Metanephros (tissue), 2 donors: ENCODE measurements at places on chromosomes 3 and 15. TPM values are rescaled to one million over a fixed set of nuclear protein-coding genes. Genes with fewer than 3 reads are reported as not detected.

Gene MAGI1
- 54.2 TPM for total RNA-seq

Gene IGF1R
- total RNA-seq = 87.6 TPM

Gene PTX3
- 5.1 TPM for total RNA-seq

Gene MKRN3
- total RNA-seq = 0.93 TPM

Gene MED12L
- total RNA-seq = 5.9 TPM

Gene CLEC3B
- 64.5 TPM for total RNA-seq

Gene GOLGA6D
- not detected for total RNA-seq

Gene CRYGS
- 2.9 TPM for total RNA-seq

Gene CTXND1
- 5.2 TPM for total RNA-seq

Gene GOLGA8M
- total RNA-seq = 3.7 TPM

Gene LRRN1
- total RNA-seq = 8.3 TPM

Gene RCCD1
- total RNA-seq = 11.0 TPM

Gene C3orf18
- 14.2 TPM for total RNA-seq

Gene SI
- under 0.01 TPM for total RNA-seq

Gene SLC6A1
- total RNA-seq = 1.6 TPM

Gene KLHL6
- total RNA-seq = 3.5 TPM

Gene C3orf62
- 5.2 TPM for total RNA-seq

Gene PYGO1
- 13.1 TPM for total RNA-seq

Gene XIRP1
- 10.2 TPM for total RNA-seq

Gene NR2E3
- total RNA-seq = 1.2 TPM

Gene EFL1
- total RNA-seq = 17.5 TPM
